Suprapubic skin (tissue), 4 donors: ENCODE measurements at places on chromosomes 11 and 22. TPM values are rescaled to one million over a fixed set of nuclear protein-coding genes. Genes with fewer than 3 reads are reported as not detected.

The KRTAP5-2 gene
- total RNA-seq = 4.6 TPM

DNA sequence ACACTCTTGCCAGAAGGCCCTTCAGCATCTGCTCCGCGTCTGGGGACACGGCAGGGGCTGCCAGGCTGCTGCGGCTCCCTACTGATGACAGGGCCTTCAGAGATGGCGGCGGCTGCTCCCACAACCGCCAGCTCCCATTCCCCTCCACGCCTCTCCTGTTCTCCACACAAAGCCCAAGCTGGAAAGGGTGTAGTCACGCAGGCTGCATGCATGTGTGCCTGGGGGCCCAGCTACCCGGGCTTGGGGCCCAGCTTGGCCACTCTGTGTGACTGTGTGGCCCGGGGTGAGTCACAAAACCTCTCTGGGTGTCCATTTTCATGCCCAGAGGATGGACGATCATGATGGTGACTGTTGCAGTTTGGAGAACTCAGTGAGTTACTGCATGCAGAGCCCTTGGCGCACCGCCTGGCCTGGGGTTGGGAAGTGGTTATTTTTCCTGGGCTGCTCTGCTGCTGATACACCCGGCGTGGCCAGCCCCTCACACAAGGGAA lies 31.7 kb upstream of the PARVB start:
- H3K4me3 ChIP-seq = no peak overlapping the region
- H3K36me3 ChIP-seq = peaks cover 73% of the 10 kb centered on the region
- H3K4me1 ChIP-seq = peaks cover 4% of the 10 kb centered on the region
- no peaks in the 10 kb centered on the region for H3K27me3 ChIP-seq
- no peak overlapping the region for H3K27ac ChIP-seq

DNA sequence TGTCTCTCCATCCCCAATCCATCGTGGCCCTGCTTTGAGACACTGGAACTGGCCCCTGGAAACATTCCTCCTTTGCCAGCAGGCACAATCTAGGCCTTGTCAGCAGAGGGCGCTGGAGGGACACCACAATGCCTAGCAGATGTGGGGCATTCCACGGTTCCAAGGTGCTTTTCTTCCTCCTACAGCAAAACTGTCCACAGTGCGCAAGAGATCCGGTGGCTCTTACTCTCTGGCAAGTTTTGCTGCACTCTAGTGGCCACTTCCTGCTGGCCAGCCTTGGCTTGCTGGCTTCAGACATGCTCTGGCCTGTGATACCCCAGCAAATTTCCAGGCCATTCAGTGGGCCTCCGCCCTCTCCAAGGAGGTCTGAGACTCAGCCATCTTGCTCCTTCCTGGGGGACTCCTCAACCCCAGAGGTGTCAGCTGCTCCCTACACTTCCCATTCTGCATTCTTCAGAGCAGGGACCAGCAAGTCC lies 17.1 kb upstream of the RBM4B start:
- peaks cover 4% of the 10 kb centered on the region for H3K4me1 ChIP-seq
- H3K27ac ChIP-seq = no peak overlapping the region
- peak; percentile 91 for DNase-seq
- peaks cover 78% of the 10 kb centered on the region for H3K36me3 ChIP-seq

DNA sequence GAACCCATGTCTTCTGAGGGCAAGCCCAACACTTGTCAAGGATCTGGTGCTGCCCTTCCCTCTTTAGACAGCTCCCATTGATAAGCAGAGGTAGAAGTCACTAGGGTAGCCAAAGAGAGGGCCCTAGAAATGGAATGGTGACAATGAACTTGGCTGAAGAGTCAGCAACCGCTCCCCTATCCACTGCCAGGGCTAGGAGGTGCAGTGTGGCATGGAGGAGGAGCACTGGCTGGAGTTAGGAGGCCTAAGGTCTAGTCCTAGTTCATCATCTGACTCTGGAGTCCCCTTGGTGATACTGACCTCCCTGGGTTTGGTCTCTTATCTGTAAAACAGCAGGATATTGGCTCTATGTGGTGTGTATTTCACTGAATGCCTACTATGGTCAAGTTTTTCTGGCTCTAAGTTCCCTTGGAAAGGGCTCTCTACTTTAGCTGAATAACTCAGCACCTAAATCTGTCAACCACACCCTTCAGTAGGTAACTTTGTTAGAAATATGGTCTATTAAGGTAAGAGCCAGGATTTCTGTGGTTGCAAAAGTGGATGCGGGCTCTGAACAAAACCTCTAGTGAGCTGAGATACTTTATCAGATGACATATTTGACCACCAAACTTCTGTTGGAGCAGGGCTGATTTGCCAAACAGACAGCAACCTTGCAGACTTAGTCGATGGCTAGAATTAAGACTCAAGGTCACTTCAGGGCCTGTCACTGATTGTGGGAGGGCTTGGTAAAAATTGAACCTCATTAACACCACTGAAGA lies 10.5 kb downstream of the TIMP3 start:
- no peaks in the 10 kb centered on the region for H3K27me3 ChIP-seq
- H3K36me3 ChIP-seq = no peaks in the 10 kb centered on the region
- no peak overlapping the region for H3K27ac ChIP-seq
- H3K4me3 ChIP-seq = no peak overlapping the region

DNA sequence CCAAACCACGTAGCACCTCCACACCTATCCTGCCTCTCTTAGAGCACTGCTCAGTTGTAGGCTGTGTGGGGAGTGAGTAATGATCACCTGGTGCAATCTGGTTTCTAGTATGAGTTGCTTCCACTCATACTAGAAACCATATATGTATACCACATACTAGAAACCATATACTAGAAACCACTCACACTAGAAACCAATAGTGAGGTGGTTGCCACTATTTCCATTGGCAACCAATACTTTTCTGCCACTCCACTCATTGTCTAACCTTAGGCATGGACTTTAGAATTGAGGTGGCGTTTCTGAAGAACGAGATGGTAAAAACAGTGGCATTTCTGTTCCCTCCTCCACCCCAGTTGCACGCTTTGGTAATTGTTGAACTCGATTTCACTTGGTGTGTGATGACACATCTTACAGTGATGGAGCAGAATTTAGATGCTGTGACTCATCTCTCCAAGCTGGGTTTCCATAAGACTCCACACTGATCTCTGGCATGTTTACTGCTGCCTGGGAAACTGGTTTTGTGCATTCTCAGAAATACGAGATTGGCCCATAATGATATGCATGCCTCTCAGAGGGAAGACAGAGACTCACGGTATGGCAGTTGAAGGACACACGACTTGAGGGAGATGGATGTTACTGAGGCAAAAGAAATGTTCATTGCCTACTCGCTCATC lies 82.9 kb downstream of the KIRREL3 start:
- H3K4me3 ChIP-seq = no peak overlapping the region
- no peak for DNase-seq
- no peaks in the 10 kb centered on the region for H3K27me3 ChIP-seq
- H3K4me1 ChIP-seq = no peaks in the 10 kb centered on the region
- no peak overlapping the region for H3K27ac ChIP-seq

DNA sequence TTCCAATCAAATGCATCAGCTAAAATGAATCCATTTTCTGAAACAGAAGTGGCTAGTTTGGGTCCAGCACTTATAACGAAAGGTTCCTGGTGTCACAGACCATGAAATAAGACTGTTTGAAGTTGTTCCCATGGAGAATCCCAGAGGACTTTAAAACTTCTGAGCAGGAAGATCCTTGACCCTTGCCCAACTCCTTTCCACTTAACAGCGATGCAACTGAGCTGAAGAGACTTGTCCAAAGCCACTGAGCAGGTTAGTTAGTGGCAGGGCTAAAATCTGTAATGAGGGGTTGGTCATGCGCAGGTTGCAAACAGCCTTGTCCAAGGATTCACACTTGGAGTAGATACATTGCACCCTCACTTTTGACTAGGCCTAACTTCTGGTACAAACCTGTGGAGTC lies 1.3 kb downstream of the RAB38 start:
- peaks cover 48% of the 10 kb centered on the region for H3K4me1 ChIP-seq
- no peaks in the 10 kb centered on the region for H3K27me3 ChIP-seq
- peak overlapping the region; percentile 80 for H3K27ac ChIP-seq
- DNase-seq = no peak
- peak overlapping the region; percentile 63 for H3K4me3 ChIP-seq
- H3K36me3 ChIP-seq = no peaks in the 10 kb centered on the region

The SLC1A2 gene
- total RNA-seq = 2.0 TPM

DNA sequence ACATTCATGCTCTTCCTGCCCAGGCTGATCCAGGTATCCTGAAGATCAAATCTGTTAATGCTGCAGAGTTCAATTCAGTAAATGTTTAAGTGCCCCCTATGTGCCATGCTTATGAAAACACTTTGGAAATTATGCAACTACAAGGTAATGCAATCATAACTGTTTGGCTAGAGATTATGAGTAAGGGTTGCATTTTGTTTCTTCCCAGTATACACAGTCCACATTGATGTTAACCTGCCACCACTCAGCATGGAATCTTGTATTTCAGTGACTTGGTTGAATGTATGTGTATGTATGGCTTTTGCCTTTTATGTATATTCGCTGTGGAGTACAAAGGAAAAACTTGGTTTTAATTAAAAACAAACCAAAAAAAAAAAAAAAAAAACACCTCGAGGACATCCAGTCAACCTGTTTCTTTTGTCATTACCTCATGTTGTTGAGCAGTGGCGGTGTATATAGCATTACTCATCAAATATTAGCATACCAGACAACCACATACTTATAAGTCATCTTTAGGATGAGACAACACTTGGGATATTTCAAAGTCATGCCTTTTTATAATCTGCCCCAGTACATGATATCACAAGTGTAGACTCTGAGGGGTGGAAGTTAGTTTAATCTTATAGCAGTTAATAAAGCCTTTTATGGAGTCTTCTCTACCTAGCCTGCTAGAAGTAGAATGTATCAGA lies 86.1 kb upstream of the HORMAD2 start:
- peaks cover 25% of the 10 kb centered on the region for H3K36me3 ChIP-seq
- H3K27ac ChIP-seq = peak overlapping the region; percentile 36
- H3K4me1 ChIP-seq = peaks cover 22% of the 10 kb centered on the region
- DNase-seq = no peak
- H3K4me3 ChIP-seq = no peak overlapping the region

The ANGPTL5 gene
- 2.3 TPM for total RNA-seq

The TRIM49 gene
- not detected for total RNA-seq
